Heart left ventricle (tissue), 16 donors: ENCODE measurements at places on chromosomes 3 and 15. TPM values are rescaled to one million over a fixed set of nuclear protein-coding genes. Genes with fewer than 3 reads are reported as not detected.

GRCh38 chr3:58422756-58423325 lies 10.8 kb downstream of the PDHB start:
- DNase-seq = no peak

- DNase-seq = peak; percentile 50
These were observed 39.7 kb downstream of the SPATA12 start for GRCh38 chr3:57100046-57100695.

DNA sequence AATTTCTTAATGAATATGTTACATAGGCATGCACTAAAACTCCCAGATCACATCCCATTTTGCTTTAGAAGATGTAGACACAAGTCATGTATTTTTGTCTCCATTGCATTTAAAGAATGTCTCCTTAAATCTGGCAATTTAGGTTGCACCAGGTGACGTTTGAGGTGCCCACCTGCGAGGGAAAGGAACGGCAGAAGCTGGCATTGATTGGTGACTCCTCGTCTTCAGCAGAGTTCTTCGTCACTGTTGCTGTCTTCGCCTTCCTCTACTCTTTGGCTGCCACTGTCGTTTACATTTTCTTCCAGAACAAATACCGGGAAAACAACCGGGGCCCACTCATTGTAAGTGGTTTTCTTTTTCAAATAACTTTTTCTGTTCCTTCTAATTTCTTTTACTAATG lies 96.1 kb upstream of the SNTN start:
- DNase-seq = no peak

XYLB gene
- polyA plus RNA-seq = 0.42 TPM

DNA sequence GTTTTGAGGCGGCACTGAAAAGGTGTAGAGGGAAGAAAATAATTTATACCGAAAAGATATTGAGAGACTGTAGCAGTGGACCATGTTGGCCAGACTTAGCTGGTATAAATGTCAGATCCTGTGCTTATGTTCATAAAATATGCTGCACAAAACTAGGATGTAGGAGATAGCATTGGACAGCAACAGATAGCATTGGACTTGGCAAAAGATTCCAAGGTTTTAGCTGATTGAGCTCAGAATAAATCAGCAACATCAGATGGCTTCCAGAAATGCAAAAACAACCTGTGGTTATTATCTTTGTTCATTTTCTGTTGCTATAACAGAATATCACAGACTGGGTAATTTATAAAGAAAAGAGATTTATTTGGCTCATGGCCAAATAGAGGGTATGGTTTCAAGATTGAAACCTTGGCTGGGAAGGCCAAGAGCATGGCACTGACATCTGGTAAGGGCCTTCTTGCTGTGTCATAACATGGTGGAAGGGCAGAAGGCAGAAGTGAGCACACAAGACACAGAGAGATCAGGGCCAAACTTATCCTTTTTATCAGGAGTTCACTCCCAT lies 34.7 kb downstream of the SLC28A1 start:
- DNase-seq = no peak

TWF2 gene
- polyA plus RNA-seq = 45.8 TPM

DNA sequence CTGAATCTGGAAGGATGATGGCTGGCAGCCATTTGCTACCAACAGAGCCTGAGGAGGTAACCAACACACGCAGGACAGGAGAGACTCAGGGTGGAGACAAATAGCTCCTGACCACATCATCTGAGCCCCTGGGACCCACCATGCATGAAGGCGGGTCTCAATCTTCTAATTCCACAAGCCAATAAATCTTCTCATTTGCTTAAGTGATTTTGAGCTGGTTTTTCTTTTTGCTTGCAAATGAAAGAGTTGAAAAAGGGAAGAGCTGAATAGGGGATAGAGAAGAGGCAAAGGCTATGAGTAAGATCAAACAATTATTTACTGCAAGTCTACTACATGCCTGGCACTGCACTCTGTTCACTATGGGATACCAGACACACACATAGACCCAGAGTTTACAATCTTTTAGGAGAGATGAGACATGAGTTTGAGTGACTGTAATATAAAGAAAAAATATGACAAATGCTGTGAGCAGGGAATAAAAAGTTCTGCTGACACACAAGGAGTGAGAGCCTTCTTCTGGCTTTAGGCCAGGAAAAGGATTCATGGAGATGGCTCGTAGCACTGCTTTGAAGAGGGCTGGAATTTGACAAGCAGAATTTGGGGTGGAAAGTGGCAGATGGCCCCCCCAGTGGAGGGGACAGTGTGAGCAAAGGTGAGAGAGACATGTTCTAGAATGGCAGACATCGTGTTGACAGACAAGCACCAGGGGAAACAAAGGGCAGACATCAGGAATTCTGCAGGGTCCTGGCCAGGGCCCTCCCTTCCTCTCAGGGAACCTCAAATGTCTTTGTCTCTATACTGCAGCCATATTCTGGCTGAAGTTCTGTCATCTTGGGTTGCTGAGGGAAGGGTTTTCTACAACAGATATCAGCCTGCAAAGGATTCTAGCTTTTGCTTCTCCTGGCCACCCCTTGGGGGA lies 69.8 kb upstream of the WNT5A start:
- DNase-seq = no peak

ATP6V1A gene
- polyA plus RNA-seq = 10.9 TPM
